ENCODE measurements at places on chromosomes 6 and 20. TPM values are rescaled to one million over a fixed set of nuclear protein-coding genes. Genes with fewer than 3 reads are reported as not detected.

- no peak for DNase-seq
These were observed 521 bp upstream of the RAD21L1 start for GRCh38 chr20:1225263-1225782.

GRCh38 chr6:113508249-113508648 lies 348.9 kb upstream of the MARCKS start:
- DNase-seq, result no peak

DNA sequence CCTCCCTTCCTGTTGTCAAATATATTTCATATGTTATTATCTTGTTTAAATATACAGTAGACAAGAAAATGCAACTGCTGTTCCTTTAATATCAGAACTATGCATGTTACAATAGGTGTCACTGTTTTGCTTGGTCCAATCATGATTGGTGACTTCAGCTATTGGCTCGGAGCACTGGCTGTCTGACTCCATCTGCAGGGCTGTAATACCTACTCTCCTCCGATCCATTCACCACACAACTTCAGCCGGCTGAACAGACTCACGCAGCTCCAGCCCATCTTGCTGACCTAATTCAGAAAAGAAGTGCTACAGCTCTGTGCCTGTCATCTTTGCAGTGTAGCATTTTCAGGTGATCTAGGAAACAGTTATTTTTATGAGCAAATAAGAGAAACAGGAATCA lies at the start of gene BTBD3:
Gene BTBD3 (plus strand): TSS at position 231 of the 400 bp plus-strand sequence. CDS start 383 bp downstream, outside the sequence.
- no peak for DNase-seq

DNA sequence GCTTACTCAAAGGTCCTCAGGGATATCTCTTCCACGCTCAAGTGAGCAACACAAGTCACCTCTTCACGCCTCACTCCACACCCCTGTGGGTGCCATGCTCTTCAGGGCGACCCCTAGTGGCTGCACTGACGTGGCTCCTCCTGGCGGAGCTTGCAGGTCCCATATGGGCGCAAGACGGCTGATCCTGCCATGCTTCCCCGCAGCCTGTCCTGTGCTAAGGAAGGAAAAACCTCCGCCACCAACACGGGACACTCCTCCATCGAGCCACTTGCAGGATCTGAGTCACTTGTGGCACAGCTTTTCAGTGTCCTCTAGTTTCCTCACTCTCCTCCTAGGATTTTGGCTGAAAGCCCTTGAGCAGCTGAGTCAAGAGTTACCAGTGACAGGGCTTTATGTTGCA lies 90.7 kb downstream of the KHDC1L start:
- DNase-seq, result no peak

GRCh38 chr6:331622-332521 lies 39.6 kb downstream of the DUSP22 start:
- DNase-seq, result no peak

BEND3 gene
- 4.0 TPM for total RNA-seq

DLGAP4 gene
- total RNA-seq, result 40.2 TPM

ARFGEF3 gene
- total RNA-seq, result 0.11 TPM

- DNase-seq, result no peak
These were observed 22.0 kb downstream of the CENPW start for GRCh38 chr6:126361832-126362440.

NKAIN4 gene
- total RNA-seq, result not detected

DNA sequence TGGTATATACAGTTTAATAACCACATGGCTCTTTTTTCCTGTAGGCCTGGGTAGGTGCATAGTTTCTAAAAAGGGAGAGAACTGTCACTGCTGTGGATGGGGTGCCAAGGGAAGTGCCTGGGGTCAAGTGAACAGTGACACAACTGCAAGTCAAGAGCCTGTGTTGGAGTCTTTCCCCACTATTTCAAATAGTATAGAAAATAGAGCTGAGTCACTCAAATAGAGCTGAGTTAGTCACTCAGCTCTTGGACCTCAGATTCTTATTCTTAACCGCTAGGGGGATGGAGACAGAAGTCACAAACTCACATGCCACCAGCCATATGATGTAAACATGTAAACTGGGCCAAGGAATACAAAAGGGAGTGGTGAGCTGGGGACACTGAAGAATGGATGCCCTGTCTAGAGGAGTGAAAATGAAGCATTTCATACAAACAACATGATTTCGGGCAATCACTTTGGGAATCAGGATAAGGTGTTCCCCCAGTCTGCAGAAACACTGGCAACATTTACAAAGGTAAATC lies 2.1 kb downstream of the NQO2 start:
- DNase-seq, result no peak

F13A1 gene
- total RNA-seq, result not detected

GRCh38 chr6:138999949-139000725 lies 12.1 kb upstream of the REPS1 start:
- DNase-seq, result no peak

OLIG3 gene
- total RNA-seq, result 0.35 TPM

- no peak for DNase-seq
These were observed 56.2 kb downstream of the SLC22A2 start for GRCh38 chr6:160202411-160202810.

- DNase-seq, result no peak
These were observed 203.2 kb upstream of the MAP3K7 start for GRCh38 chr6:90790058-90790457.

EDN3 gene
- not detected for total RNA-seq

- DNase-seq, result no peak
These were observed 140.3 kb downstream of the ATXN1 start for GRCh38 chr6:16621002-16621401.

- no peak for DNase-seq
These were observed 10.7 kb downstream of the ZFAND3 start for GRCh38 chr6:37830225-37830624.

GRCh38 chr20:58251348-58251978 lies 23.0 kb upstream of the ANKRD60 start:
- no peak for DNase-seq

DNA sequence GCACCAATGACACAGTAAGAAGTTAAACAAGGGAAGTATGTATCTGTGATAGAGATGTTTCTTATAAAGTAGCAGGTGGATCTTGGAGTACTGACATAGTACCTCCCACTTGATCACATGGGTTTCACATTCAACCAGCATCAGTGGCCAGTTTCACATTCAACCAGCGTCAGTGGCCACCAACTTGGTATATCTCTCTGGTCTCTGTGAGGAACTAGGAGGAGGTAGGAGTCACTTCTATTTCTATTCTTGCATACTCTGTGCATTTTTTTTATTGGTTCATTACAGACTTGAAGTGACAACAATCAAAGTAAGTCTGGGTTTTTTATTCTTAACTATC lies 200.3 kb upstream of the SIM1 start:
- no peak for DNase-seq

DNA sequence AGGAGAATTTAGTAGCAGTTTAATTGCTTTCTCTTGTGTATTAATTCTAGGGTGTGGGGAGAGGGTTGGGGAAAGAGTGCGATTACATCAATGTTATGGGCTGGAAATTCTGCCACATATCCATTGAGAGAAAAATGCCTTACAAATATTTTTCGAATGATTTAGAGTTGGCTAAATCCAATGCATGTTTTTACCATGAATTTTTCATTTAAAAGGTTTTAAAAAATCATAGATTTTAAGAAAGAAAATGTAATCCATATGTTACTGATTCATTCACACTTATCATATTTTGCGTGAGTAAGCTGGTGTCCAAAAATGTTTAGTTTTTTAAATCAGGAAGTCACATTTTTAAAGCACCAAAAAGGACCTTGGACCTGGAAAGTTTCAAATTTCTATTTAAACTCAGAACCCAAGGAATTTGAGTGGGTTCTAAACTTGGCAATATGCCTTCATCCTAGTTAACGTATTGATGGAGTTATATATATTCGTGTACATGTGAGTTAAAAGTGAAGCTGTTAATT lies 627.4 kb upstream of the CITED2 start:
- no peak for DNase-seq

DNA sequence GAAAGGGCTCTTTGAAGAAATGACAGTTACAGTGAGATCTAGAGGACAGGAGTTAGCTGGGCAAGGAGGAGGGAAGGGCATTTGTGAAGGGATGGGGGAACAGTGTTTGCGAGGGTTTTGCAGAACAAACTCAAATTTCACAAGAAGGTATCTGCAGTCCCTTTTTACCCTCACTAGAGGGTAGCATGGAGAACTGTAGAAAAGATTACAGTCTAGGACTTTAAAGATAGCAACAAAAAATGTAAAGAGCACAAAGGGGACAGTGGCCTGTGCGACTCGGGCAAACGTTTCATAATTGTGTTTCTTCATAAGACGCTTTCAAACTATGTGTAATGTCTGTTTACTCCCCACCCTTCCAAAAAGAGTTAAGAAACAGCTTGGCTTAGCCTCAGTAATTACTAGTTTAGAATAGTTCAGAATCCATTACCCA lies 21.2 kb upstream of the ASXL1 start:
- no peak for DNase-seq

MYLK4 gene
- 0.33 TPM for total RNA-seq

DNA sequence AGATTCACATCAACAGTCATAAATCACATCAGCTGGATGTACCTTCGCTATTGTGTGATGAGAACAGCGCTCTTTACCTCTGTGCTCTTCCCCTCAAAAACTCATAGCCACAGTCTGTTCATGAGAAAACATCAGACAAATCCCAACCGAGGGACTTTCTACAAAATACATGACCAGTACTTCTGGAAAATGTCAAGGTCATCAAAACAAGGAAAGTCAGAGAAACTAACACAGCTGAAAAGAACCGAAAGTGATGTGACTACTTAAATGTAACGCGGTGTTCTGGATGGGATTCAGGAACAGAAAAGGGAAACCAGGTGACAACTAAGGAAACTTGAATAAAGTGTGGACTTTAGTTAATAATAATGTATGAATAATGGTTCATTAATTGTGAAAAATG lies 112.0 kb upstream of the CBLN4 start:
- DNase-seq, result no peak

GRCh38 chr6:155177363-155177961 lies 86.4 kb upstream of the CLDN20 start:
- DNase-seq, result no peak

MAS1 gene
- total RNA-seq, result 0.02 TPM

DNA sequence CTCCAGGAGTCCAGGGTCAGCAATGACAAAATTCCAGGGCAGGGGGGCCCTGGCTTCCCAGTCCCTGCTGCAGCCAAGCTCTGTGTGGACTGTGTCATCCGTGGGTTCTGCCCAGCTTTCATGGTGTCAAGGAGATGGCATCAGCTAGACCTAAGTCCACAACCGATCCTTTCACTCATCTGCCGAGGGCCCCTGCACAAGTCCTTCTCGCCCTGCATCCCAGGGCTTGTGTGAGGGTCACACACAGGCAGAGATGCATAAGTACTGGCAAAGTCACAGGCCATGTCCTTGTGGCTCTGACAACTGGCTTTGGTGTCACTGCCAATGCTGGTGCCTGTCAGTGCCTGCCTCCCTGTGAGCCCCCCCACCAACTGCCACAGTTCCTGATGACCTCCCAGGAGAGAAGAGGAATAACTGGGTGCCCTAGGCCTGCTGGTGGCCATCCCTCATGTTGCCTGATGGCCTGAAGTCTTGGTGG lies 181.4 kb upstream of the CST7 start:
- DNase-seq, result peak; percentile 41

HCK gene
- not detected for total RNA-seq

DNA sequence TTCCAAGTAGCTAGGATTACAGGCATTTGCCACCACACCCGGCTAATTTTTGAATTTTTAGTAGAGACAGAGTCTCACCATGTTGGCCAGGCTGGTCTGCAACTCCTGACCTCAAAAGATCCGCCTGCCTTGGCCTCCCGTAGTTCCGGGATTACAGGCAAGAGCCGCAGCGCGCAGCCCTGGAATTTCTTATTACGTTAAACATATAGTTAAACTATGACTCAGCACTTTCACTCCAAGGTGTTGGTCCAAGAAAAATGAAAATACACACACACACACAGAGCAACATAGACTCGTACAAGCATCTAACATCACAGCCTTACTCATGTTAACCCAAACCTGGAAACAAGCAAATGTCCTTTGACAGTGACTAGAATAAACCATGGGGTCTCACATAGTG lies 663.9 kb downstream of the PRKN start:
- no peak for DNase-seq

DNA sequence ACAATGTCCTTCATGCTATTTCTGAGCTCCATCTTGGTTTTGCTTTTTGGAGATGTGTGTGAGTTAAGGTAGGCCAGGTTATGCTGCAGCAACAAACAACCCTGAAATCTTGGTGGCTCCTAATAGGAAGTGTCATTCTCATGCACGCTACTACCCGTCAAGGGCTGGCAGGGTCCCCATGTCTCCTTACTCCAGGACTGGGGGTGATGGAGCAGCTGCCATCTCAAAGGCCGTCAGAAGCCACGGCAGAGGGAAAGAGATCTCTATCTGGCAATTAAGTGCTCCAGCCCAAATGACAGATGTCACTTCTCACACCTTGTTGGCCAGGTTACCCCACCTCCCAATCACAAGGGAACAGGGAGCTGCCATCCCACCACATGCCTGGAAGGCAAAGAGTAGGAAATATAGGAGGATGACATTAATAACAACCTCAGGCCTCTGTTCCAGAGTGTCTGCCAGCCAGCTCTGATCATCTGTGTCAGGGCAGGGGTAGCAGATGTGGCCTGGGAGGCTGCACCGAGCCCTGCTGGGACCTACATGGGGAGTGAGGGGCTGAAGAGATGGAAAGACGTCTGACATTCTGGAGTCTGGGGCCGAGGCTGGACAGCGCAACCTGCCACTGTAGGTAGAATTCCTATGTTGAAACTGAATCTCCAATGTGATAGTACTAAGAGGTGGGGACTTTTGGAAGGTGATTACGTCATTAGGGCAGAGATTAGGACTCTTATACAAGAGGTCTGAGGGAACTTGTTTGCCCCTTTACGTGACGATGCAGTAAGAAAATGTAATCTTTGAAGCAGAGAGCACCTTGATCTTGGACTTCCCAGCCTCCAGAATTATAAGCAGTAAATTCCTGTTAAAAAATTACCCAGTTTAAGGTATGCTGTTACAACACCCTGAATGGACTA lies 4.8 kb upstream of the SDCBP2 start:
- no peak for DNase-seq

DNA sequence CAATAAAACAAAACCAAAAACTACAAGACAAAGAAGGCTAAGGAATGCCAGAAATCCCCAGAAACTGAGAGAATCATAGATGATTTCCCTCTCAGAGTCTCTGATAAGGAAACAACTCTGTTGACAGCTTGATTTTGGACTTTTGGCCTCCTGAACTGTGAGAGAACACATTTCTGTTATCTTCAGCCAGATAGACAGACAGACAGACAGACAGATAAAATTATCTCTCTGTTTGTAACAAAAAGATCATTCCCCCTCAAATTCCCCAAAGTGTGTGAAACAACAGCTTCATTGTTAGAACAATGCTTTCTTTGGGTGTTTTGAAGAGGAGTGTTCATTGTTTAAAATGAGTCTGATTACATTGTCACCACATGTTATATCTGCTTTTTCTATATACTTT lies 148.2 kb downstream of the BCKDHB start:
- DNase-seq, result no peak

NTSR1 gene
- total RNA-seq, result not detected
